Activated CD4-positive, alpha-beta memory T cell treated with anti-CD3 and anti-CD28 coated beads, Interleukin-2, amount 10 ng/mL, durations not matched to agents 7 days and 5 days (primary cell): ENCODE measurements at places on chromosomes 2 and 18.
A peak's percentile ranks its signal among the peaks of the same experiment; 100 is the strongest.

GRCh38 chr2:238123991-238124470, 14.4 kb upstream of the KLHL30 start:
- no peak for DNase-seq

GRCh38 chr2:233354971-233355574, 779 bp downstream of the DGKD start:
- no peak for DNase-seq

DNA sequence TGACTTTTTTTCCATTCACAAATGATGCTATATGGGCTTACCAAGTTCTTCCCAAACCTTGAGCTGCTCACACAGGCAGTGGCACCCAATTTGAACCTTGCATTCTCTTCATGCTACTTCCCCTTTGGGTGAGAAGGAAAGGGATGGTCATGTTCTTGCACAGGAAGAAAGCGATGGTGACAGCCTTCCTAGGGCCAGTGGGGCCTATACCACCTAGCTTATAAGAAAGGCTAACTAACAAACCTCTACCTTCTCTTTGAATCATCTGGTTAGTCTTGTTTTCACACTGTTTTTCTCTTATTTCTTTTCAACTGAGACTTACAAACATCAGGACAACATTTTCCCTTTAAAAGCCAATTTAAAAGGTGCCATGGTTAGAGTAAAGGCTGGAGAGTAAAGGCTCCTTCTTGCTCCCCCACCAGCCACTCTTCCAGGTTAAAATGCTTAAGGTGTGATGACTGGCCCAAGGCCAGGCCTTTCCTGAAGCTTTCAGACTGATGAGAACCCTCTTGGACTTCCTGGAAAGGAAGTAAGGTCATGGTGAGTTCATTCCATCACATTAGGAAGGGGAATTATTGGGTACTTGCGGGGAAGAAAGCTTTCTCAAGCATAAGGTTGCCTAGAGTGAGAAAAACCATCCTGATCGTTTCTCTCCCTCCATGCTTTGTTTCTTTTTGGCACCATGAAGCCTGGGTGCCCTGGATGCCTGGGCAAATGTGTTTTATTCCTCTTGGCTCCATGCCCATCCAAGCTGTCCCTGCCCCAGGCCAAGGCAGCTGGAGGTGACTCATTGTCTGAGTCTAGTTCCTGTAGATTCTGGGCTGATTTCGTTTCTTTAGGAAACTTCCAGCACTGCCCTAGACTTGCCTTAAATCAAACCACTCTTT, 41.4 kb upstream of the ITGB6 start:
- no peak for DNase-seq

DNA sequence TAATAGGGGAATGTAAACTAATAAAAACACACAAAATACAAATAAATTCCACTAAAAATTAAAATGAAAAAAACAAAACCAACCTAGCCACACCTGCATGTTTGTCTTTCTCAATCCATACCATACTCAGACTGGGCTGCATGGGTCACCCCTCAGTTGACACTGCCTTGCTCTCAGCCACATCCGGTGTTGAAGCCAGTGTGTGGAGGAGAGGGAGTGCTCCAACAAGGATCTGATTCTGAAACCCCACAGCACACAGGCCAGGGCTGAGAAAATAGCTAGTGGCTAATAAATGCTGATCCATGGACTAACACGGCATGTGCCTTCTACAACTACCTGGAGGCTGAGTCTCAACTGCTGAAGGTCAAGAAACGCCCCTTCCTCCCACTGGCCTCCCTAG, 13.7 kb downstream of the RND3 start:
- no peak for DNase-seq

GRCh38 chr2:17353263-17353662, 165.0 kb downstream of the RAD51AP2 start:
- no peak for DNase-seq

DNA sequence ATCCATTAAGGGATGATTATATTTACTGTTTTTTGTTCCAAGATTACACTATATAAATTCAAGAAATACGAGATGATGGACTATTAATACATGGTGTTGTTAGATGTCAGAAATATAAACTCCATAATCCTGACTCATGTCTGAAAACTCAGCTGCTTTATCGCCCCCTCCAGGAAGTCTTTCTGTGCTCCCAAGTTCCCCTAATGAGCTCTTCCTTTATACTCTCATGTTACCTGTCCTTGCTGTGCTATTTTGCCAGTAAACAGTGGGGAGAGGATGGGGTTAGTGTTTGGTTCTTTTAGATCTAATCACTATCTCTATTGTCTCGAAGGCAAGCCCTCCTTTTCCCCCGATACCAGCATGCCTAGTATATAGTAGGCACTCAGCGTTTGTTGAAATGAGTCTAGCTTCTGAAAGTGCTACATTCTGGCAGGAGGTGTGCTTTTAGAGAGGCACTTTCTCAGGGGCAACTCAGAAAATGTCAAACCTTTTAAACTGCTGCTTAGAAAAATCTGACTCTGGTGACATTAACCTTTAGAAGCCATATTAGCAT, 21.4 kb upstream of the BARD1 start:
- no peak for DNase-seq

- peak; percentile 31 for DNase-seq
Observed at GRCh38 chr2:72883356-72883962, 3.7 kb upstream of the SPR start.

GRCh38 chr2:205427112-205427511, 255.2 kb upstream of the NRP2 start:
- DNase-seq: no peak

- DNase-seq: no peak
Observed at GRCh38 chr2:18559531-18560030, 872 bp downstream of the RDH14 start.

GRCh38 chr18:50473881-50474280, 86.0 kb upstream of the MAPK4 start:
- DNase-seq: no peak

GRCh38 chr2:238090887-238091286, 9.3 kb upstream of the ESPNL start:
- no peak for DNase-seq

DNA sequence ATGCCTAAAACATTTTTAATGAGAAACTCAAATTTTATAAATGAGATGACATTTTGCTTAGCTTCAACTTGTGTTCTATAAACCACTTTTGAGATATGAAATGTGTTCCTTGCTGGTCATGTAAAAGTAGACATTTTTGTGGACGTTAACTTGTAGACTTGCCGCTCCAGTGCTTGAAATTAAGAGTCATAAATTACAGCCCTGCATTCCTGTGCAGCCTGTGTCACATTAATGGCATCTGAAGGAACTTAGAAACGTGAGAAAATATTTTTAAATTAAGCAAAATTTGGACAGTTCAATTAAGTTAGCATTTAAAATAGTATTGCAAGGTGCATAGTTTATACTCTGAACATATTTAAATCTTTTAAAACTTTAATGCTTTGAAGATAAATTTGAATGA, 98.3 kb upstream of the LDLRAD4 start:
- DNase-seq: no peak

DNA sequence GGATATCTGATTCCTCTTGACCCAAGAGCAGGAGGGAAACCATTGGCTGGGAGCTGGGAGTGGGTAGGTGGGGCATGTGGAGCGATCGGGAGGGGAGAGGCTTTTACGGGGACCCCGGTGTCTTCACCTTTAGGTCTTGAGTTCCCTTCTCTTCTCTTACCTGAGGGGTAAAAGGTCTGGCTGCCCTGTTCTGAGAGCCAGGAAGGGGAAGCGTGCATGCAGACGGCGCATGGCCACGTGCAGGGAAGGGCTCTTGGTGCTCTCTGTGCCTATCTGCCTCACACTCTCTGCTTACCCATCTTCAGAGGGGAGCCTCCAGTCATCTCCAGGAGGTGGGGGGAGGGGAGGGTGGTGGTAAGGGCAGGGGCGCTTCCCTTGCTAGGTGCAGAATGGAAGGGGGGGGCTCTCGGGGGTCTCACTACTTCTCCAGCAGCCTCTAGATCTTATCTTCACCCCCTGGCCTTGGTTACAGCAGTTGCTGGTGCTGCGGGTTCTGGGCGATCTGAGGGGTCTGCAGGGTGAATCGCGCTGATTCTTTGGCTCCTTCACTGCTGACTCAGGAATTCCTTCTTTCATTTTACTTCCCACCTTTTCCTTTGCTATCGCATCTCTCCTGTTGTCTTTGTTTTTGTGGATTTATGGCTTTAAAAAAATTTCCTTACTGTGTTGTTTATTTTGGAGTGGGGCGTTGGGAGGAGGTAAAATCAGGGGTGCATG, 225.8 kb upstream of the HS6ST1 start:
- DNase-seq: no peak

DNA sequence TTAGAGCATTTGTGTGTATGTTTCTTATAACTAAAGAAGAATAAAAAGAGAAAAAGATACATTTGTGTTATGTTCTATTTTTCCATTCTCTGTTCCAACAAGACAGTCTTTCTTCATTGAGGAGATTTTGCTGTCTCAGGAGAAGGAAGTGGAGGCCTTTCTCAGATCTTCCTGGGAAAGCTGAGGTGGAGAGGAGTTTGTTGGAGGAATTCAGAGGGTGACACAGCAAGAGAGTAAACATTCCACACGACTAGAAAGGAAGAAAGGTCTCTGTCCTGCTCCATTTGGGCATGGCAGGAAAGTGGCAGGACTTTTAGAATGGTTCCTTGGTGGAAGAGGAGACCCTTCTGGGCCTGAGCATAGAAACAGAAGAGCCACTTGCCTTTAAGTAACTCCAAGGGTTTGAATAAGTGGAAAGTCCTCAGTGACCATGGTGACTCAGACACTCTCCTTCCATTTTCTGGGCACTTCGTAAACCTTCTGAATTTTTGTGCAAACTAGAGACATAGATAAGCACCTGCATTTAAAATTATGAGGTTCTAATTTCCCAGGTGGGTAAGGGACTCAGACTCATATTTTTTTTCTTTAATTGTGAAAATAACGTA, 52.3 kb upstream of the COL5A2 start:
- DNase-seq: no peak
